Stimulated activated naive B cell treated with anti-CD40 and anti-IgM and Interleukin-4, amounts not matched to agents 10 μg/mL and 1 μg/mL and 100 μg/mL, for 72 hours (primary cell): ENCODE measurements at places on chromosomes 2 and 18.

DNA sequence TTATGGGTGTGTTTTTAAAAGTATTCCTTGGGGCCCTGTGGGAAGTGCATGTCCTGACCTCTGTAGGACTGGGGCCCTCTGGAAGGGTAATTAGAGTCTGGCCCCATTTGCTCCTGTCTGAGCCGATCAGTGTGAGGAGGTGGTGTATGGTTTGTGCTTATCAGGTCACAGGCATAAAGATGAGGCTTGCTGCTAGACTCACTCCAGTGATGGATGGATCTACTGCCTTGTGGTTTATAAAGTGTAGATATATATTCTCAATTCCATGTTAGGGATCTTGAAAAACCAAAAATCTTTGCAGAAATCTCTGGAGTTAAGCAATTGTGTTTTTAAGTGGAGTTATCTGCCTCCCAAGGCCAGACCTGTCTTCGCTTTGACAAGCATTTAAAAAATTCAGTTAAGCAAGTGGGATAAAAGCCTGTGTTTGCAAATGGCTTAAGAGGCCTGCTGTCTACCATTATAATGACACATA, 182.4 kb downstream of the PTPRM start:
- no peak for DNase-seq

GRCh38 chr18:78612318-78612717, 367.3 kb upstream of the SALL3 start:
- no peak for DNase-seq

DNA sequence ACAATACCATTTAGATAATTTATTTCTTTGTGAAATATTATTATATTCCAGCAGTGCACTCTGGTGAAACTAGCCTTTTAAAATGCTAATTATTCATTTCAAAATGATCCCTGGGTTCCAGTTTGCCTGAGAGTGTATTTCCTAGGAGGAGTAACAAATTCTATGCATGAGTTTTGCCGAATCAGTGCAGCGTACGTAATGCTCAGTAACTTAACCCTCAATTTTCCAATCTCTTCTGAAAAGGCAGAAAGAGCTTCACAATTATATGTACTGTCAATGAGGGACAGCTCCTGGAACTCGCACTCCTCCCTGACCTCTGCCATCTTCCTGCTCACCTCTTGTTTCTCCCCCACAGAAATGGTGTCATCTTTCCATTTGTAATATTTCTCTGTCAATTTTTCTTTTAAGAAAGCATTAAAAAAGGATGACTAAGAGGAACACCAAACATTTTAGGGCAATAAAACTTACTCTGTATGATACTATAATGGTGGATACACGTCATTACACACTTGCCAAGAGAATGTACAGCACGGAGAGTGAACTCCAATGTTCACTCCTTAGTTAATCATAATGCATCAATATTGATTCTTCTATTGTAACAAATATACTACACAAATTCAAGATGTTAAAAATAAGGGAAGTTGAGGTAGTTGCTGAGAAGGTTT, 25.7 kb upstream of the XIRP2 start:
- no peak for DNase-seq

- no peak for DNase-seq
These were observed 20.7 kb downstream of the SLC14A2 start for GRCh38 chr18:45635893-45636509.

GRCh38 chr2:136361521-136361920, 243.6 kb upstream of the CXCR4 start:
- DNase-seq, result no peak

- DNase-seq, result no peak
These were observed 13.3 kb downstream of the EFHD1 start for GRCh38 chr2:232646726-232647125.

- DNase-seq, result no peak
These were observed 821 bp upstream of the EPHA4 start for GRCh38 chr2:221572821-221573429.

- no peak for DNase-seq
These were observed 30.9 kb downstream of the POLR1A start for GRCh38 chr2:86074811-86075210.

DNA sequence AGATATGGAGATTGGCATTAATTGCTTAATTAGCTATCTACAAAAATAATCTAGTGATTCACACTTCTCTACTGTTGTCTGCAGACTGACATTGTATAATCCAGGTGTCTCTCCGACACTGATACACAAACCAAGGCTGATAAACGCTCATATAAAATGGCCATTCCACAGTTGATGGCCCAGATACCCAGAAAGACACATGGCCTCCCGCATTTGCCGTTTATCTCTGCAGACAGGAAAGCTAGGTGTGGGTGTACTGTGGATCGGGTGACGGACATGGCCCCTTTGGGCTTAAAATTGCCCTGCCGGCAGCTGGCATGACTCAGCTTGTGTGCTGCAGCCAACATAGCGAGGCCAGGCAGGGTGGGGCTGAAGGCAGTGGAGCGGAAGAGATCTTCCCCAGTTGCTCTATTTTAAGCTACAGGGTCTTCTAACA, 18.5 kb downstream of the PMAIP1 start:
- DNase-seq, result peak; percentile 61

DNA sequence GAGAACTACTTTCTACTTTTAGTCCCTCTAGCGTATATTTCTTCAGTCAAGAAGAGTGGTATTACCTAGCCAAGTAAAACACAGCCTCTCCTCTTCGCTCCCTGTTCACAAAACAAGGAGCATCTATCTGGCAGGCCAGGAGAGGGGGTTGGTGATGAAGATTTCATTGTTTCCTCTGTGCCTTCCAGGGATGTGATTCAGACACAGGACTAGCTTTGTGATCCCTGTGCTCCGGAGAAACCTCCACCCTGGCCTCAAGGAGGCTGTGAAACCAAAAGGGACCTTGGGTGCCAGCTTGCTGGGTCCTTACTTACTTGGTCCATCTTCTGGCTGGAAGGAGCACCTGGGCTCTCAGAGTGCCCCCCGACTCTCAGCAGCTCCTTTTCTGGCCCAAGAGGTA, 5.7 kb downstream of the RHOB start:
- no peak for DNase-seq

DNA sequence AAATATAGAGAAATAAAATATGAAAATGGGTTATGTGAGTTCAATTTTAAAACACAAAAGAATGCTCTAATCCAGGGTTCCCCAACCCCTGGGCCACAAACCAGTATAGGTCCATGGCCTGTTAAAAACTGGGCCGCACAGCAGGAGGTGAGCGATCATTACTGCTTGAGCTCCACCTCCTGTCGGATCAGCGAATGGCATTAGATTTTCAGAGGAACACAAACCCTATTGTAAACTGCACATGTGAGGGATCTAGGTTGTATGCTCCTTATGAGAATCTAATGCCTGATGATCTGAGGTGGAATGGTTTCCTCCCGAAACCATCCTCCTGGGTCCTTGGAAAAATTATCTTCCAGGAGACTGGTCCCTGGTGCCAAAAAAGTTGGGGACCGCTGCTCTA, 34.7 kb downstream of the TTR start:
- DNase-seq, result no peak

DNA sequence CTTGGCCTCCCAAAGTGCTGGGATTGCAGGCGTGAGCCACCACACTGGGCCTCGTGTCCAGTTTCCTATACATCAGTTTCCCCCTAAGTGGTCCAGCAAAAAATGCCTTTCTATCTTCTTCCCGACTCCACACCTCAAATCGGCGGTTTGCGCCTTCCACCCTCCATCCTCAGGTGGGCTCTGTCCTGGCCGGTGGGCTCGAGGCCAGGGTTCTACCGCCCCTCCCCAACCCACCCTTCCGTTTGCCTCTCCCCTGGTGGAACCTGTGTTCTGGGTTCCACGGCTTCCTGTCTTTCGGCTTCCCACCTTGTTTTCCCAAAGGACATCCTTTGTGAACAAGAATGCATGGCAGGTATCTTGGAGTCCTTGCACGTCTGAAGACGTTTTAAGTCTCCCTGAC, 104.4 kb downstream of the HS6ST1 start:
- no peak for DNase-seq

DNA sequence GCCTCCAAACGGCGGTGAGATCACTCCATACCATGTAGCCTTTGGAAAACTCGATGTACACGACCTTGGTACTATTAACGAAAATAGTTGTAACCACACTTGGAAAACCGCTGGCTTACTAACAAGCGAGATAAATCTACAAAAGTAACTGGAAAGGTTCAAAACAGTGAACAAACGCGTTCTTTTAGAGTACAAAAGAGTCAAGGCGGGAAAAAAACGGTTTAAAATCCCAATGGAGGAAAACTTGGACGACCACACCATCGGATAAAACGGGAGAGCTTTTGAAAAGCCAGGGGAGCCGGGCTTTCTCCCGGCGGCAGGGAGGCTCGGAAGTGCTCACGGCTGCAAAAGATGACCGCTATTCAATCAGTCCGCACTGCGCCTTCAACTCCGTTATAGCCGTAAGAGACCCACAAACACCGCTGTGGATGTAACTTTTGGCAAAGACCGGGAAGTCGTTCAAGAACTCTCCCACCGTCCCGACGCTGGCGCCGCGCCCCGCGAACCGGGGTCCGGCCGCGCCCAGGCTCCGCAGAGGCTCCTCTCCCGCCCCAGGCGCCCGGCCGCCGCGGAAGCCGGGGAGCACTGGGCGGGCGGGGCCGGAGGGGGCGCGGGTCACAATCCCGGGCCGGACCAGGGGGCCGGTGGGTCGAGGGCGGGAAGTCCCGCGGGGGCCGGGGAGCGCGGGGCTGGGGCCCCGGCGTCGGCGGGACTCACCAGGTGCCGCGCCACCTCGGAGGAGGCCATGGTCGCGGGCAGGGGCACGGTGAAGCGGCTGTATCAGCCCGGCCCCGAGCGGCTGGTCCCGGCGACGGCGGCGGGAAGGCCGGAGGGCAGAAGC, 465 bp downstream of the SEPTIN10 start:
- no peak for DNase-seq

- peak; percentile 51 for DNase-seq
These were observed 39.9 kb upstream of the DARS1 start for GRCh38 chr2:136025057-136025973.

DNA sequence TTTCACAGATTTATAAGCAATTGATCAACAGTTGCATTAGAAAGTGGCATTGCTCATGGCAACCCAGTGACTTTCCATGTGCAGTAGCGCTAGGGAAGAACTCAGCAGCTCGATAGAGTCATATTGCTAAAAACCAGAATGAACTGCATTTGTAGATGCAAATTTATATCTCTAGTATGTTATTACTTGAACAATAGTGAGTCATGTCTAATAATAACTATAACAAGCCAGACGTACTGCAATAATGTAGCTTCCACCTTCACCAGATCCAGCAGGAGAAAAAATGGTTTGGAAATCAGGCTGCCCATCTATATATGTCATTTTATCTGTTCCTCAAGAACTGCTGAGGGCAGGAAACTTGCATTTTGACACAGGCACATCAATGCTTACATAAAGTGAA, 66.5 kb upstream of the FIGN start:
- DNase-seq, result no peak

DNA sequence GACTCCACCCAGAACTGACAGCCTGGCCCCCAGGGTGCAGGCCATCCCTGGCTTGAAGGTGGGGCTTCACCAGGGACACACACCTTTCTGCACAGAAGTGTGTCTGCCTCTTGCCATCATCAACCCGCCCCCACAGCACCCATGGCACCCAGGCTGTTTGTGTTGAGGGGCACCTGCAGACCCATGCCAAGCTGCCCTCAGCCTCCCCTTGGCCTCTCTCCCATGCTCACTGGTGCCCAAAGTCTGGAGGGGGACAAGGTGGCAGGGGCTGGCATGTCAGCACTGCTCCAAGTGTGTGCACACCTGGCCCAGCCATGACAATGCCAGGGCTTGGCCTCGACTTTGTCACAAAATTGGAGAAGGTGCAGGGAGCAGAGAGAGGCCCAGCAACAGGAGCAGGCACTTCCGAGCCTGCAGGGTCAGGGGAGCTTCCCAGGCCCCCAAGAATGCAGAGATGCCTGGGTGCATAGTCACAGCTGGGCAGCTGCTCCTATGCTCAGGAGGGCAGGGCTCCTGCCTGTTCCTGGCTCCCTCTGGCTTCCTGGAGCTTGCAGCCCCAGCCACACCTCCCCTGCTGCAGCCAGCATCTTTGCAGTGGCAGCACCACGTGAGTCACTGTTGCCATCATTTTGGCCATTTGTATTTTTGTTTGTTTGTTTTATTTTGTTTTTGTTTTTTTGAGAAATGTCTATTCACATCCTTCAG, 280.6 kb upstream of the UBE2E3 start:
- DNase-seq, result no peak

GRCh38 chr2:181573140-181573736, 83.7 kb downstream of the CERKL start:
- DNase-seq, result no peak

DNA sequence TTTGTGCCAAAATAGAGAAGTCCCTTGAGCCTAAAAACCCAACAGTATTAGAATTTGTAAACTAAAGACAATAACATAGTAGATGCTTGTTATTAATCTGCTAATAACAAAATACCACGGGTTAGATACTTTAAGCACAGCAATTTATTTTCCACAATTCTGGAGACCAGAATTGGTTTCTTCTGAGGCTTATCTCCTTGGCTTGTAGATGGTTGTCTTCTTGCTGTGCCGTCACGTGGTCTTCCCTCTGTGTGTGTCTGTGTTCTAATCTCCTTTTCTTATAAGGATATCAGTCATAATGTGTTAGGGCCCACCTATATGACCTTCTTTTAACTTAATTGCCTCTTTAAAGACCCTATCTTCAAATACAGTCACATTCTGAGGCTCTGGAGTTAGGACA, 260.1 kb downstream of the CYRIA start:
- no peak for DNase-seq

DNA sequence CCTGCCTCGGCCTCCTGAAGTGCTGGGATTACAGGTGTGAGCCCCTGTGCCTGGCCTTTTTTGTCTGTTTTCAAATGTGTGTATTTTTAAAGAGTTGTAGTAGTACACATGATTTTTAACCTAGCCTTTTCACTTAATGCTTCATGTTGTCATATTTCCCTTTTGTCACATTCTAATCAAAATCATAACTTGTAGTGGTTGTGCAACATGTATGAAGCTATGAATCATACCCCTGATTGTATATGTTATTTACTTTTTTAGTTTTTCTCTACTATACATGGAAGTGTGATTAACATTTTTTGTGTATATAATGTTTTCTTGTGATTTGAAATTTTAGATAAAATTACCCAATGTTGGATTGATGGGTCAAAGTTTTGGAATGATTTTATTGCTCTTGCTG, 8.5 kb downstream of the GEN1 start:
- DNase-seq, result no peak

DNA sequence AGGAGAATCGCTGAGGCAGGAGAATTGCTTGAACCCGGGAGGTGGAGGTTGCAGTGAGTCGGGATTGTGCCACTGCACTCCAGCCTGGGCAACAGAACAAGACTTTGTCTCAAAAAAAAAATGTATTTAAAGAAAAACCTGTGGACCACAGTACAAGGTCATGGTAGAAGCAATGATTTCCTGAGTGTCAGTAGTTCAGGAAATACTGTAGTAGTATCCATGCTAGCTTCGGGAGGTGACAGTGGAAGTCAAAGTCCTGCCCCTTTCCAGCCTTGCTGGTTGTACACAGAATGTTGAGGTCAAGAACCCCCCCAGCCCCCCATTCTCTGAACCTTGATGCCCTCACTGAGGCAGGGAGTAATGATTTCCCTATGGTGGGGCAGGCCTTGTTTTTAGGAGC, 56.6 kb downstream of the INPP4A start:
- no peak for DNase-seq

DNA sequence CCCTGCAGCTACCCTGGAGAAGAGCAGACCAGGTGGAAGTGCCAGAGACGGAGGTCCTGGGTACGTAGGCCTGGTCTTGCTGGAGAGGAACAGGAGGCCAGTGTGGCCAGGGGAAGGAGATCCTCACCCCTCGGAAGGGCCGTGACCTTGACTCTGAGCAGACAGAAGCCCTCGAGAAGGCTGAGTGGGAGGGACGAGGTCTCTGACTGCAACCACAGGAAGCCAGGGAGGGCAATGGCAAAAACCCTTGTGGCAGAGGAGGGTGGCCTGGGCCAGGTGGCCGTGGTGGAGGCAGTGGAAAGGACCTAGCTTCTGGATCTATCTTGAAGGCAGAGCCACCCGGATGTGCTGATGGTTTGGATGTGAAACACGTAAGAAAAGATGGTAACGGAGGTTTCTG, 28.1 kb downstream of the THAP4 start:
- DNase-seq, result no peak
